Activated T-cell treated with anti-CD3 and anti-CD28 coated beads for 1 hour (primary cell): ENCODE measurements at places on chromosomes 3 and 15.

DNA sequence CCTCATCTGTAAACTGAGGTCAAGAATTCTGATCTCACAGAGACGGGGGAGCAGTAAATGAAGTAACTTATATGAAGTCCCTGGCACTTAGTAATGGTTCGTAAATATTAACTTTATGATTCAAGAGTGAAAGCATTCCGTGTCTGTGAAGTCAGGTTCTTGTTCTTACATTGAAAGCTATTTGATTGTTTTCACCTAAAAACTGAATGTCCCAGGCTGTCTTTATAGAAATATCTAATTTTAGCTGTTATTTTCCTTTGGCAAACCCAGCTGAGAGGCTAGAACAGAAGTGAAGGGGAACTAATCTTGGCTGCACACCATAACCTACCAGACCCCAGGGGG lies 84.5 kb downstream of the CHSY1 start:
- DNase-seq: no peak

DNA sequence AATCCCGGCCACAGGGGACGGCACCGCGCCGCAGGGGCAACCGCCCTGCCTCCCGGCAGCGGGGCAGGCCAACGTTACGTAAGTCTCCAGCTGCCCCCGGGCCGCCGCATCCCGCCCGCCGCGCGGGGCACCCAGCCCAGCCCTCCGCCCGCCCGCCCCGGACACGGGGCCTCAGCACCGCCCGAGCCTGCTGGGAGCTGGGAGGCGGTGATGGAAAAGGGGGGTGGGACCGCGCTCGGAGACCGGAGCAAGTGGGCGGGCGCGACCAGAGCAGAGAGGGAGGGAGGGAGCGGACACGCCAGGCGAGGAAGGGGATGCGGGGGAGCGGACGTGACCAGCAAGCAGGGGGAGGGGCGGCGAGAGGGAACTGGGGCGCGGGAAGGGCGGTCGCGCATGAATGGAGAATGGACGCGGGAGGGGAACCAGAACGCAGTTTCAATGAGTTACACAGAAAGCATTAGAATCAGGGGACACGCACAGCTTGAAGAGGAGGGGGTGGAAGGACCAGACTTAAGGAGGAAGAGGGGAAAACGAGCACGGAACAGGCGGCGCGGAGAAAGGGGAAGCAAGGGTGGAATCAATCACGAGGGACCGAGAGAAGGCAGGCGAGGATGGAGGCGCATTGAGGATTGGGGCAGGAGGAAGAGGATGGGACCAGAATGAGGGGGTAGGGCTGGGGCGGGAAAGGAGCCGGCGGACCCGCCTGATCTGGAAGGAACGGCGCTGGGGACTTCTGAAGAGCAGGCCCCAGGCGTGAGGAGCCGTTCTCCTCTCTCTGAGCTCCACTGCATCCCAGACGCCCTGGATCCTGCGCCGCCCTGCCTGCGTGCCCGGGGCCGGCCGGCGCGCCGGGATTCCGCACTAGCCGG lies 559 bp downstream of the PKM start:
- peak; percentile 59 for DNase-seq

DNA sequence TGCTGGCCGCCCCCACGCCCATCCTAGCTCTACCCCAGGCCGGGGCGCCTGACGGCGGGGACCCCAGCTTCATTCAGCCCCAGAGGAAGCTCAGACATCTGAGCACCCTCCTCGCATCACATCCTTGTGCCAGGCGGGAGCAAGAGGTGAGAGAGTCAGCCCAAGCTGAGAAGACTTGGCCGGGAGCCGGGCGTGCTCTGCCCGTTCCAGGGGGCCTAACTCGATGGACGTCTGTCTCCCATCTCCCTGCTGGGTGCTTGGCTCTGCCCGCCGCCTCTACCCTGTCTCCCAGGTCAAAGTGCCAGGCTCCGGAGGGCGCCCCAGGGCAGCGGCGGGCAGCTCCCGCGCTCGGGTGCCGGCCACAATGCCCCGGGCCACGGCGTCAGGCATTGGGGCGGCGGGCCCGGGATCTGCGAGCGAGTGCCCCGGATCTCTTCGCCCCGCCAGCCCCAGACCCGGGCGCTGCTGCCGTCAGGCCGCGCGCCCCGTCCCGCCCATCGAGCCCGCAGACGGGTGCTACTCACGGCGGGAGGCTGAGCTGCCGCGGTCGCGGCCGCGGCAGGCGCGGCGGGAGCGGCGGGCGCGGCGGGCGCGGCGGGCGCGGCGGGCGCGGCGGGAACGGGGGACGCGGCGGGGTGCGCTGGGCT lies 388 bp downstream of the DAPK2 start:
- no peak for DNase-seq

DNA sequence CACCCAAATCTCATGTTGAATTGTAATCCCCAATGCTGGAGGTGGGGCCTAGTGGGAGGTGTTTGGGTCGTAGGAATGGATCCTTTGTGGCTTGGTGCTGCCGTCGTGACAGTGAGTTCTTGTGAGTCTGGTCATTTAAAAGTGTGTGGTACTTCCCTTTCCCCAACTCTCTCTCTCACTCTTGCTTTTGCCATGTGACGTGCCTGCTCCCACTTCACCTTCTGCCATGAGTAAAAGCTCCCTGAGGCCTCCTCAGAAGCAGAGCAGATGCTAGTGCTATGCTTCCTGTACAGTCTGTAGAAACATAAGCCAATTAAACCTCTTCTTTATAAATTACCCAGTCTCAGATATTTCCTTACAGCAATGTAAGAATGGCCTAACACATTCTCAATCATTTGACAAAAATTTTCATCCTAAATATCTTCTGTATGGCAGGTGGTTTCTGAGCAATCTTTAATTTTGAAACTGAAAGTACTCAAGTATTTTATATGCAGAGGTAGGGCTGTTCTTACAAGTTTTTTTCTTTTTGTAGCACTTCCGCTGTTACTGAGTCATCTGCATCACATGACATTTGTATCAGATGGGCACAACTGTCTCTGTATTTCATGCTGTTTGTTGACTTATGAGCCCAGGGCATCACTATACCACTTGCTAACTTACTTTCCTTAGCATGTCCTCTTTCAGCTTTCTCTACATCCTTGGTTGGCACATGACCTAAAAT lies 8.8 kb downstream of the RPL39L start:
- DNase-seq: no peak

- no peak for DNase-seq
Measured at GRCh38 chr15:48202068-48202467, 4.0 kb upstream of the SLC12A1 start.

DNA sequence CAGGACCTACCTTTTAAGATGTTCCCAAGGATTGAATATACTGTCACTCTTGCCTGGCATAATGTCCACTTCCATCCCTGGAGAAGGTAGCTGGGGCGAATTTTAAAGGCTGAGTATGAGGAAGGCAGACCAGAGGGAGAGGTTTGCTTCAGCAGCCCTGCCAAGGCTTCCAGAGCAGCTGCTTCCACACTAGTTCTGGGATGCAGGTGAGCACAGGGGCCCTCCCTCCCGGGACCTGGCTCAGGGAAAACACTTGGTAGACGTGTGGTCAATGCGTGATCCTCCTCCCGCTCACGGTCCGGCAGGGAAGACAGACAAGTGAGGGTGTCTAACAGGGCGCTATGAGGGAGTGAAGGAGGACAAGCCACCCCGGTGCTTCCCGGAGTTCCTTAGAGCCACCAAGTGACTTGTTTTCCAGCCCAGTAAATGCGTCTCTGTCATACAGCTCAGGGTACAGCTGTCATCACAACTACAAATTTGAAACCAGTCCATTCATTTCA lies 327.6 kb downstream of the ARRDC4 start:
- no peak for DNase-seq

- DNase-seq: no peak
Measured at GRCh38 chr15:99606646-99607045, 40.9 kb downstream of the MEF2A start.

- no peak for DNase-seq
Measured at GRCh38 chr3:104646196-104646595, 720.5 kb upstream of the ALCAM start.

DNA sequence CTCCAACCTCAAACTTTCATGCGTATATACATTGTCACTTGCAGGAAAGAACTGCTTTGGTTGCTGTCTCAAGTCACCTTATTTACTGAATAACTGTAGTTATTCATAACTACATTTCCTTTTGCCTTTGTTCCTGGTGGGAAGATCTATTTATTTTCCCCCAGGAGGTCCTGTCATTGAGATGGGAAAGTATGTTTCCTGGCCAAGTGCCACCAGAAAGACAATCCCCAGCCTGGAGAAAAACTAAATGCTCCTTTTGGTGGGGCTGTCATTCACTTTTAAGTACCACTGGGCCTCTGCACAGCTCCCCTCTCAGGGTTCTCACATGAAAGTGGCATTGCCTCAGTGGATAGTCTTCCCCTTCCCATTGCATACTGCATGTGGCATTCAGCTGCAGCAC lies 59.8 kb downstream of the LRRC3B start:
- DNase-seq: no peak

DNA sequence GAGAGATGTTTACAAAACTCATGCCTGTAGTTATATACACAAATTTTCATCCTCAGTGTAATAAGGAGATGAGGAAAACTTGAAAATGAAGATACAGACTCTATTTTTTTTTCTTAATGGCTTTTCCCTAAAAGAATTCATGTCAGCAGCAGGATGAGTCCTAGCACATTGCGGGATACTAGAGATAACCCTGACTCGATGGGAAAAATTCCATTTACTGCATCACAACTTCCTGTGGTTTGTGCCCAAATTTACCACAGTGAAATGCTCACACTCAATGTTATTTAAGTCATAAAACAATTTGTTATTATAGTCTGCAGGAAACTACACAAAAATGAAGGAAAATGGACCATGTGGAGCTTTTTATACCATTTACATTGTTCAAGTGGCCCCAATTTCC lies 581.9 kb upstream of the ZNF717 start:
- DNase-seq: no peak

DNA sequence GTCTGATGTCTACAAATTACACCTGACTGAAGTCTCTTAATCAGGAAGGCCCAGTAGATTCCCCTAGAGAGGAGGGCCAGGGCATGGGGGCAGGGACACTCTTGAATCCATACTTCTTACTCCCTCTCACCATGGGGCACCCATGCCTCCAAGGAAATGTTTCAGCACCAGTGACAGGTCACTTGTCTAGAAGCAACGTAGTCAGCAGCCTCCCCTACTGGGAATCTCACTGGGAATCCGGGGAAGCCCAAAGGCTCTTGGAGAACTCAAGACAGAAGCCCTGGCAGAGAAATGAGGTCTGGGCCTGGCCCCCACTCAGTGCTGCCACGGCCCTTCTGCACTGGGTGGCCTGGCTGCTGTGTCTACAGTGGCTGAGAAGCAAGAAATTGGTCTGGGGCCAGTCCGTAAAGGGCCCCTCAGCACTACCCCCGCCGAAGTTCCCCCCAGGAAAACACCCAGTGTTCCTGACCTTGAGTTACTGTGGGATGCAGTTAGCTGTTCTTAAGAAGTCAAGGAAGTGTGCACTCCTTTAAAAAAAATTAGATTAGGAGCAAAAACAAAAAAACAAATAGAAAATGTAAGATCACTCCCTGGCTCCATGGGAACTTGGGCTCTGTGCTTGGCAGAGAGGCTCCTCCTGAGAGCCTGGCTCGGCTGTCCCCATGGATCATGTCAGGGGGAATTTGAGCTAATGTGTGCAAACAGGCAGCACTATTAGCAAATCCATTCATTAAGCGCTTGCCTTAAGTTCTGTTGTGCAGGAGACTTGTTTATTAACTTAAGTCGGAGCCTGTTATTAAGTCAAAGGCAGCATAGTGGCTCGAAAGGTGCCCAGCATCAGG lies 5.4 kb upstream of the LINGO1 start:
- no peak for DNase-seq

GRCh38 chr3:194905696-194906095 lies 220.0 kb downstream of the FAM43A start:
- no peak for DNase-seq
